ENCODE measurements at places on chromosomes 3 and 15. TPM values are rescaled to one million over a fixed set of nuclear protein-coding genes. Genes with fewer than 3 reads are reported as not detected.

HRH1 gene
- 15.2 TPM for total RNA-seq

ARHGAP11A gene
- total RNA-seq = 10.1 TPM

CHRM5 gene
- 4.6 TPM for total RNA-seq

CALML4 gene
- 13.0 TPM for total RNA-seq

GOLGA8J gene
- total RNA-seq = 2.6 TPM

PARL gene
- total RNA-seq = 50.1 TPM

FBXO40 gene
- 2.2 TPM for total RNA-seq

GUCA1C gene
- not detected for total RNA-seq

RNU5B-1 gene
- not detected for total RNA-seq

FANCD2 gene
- total RNA-seq = 2.6 TPM

PLA2G4E gene
- 0.72 TPM for total RNA-seq

ADCY5 gene
- 48.2 TPM for total RNA-seq

TMCO5A gene
- total RNA-seq = 5.3 TPM

CSPG4 gene
- total RNA-seq = 84.0 TPM

NPTN gene
- 221 TPM for total RNA-seq

TMEM207 gene
- total RNA-seq = 1.2 TPM

DPPA4 gene
- total RNA-seq = 7.5 TPM

ESYT3 gene
- 4.1 TPM for total RNA-seq

Data from umbilical cord (tissue), 2 donors.